ENCODE measurements at places on chromosomes 2 and 18.

DNA sequence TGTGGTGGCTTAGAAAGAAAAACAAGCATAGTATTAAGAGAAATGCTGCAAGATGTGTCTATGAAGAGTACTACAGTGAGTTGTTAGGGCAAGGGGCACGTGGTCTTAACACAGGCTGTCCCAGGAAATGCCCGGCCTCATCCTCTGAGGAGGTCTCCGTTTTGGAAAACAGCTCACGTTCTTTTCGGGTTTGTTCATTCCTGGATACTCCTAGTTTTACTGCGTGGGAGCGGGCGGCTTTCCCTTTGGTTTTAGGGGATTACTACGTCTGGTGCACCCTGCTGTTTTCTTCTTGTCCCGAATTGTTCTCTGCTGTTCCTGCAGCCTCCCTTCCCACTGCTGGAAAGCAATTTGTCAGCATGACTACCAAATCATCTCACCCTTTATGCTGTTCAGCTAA lies 55.5 kb upstream of the RAB6D start:
- DNase-seq: no peak

DNA sequence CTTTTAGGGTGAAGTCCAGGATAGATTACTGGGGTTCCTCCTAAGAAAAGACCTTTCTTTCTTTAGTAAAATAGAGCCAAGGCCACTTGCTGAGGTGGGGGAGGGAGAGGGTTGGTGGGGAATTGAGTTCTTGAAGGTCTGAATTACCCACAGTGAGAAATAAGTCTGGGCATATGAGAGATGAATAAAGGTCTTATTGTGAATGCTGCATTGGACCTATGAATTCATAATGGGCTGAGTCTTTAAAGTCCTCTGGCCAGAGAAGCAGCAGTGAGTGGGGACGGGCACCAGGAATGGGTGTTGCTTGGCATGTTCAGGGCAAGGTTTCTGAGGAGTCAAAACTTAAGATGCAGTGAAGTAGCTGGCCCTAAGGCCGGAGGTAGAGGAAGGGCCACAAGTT lies 10.5 kb downstream of the MAPRE3 start:
- DNase-seq: no peak

DNA sequence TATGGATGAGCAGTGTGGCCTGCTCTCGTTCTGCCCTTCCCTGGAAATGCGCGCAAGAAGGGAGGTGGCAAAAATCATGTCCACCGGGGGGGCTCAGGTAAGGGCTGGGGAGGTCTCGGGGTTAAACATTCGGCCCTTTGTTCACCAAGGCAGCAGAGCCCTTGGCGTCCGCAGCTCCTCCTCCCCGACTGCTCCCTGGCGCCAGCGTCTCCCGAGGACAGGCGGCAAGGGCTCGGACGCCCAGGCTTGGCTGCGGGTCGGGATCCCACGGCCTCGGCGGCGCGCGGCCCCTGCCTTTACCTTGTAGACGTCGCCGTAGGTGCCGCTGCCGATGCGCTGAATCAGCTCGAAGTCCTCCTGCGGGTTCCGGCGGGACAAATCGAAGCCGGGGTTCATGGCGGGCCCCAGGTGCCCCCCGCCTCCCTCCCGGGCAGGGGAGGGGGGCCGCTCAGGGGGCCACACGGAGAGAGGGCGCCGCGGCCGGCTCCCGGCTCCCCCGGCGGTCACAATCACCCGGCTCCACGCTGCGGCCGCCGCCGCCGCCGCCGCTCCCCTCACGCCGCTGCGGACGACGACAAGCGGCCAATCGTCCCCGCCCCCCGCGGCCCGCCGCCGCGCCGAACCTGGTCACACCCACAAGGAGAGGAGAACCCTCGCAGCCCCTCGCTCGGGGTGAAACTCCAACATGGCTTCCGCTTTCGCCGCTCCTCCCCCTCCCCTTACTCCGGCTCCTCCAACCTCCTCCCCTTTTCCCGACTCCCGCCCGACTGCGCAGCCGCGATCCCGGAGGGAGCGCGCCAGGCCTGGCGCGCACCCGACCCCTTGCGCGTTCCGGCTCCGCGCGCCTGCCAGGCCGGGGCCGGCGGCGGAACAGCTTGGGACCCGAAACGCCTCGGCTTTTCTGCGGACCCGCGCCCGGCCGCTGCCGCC lies at the start of gene MAP4K3:
MAP4K3 (minus strand) TSS at position 694 of the 930 bp plus-strand sequence; CDS start at position 396, 298 bp downstream.
- DNase-seq: peak; percentile 97

- no peak for DNase-seq
These were observed 12.9 kb downstream of the IL36B start for GRCh38 chr2:113039719-113040118.

DNA sequence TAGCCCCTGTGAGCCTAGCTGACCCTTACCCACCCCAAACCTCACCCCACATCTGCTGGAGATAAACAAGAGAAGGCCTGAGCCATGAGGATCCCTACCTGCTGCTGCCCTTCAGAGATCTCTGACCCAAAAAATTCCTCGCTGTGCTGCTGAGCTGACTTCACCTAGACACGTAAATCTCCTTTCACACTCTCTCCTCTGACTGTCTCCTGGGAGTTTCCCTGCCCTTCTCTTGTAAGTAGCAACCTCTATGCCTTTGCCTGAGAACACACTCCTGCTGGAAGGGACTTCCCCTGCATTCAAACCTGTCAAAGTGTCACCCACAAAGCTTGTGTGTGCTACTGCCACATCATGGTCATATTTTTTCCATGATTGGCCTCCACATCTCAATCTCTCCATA lies 134.2 kb upstream of the NOL4 start:
- DNase-seq: no peak

GRCh38 chr18:79405781-79406575 lies 10.2 kb downstream of the NFATC1 start:
- no peak for DNase-seq

GRCh38 chr18:54386043-54386442 lies 28.3 kb downstream of the C18orf54 start:
- no peak for DNase-seq

GRCh38 chr2:25322312-25322711 lies 19.4 kb downstream of the DNMT3A start:
- DNase-seq: no peak

DNA sequence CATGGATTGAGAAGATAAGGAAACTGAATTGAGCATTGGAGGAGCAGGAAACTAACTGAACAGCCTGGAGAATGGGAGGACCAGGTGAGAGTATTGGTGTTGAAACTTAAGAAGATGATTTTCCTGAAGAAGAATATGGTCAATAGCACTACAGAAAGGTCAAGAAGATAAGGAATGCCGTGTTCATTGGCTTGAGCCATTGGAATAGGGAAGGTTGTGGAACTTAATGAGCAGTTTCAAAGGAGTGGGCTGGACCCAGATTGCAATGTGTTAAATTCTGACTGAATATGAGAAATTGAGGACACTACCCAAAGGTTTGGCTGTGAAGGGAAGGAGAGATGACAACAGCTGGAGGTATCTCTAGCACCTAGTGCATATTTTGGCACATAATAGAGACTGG lies 19.0 kb downstream of the KCMF1 start:
- DNase-seq: no peak

DNA sequence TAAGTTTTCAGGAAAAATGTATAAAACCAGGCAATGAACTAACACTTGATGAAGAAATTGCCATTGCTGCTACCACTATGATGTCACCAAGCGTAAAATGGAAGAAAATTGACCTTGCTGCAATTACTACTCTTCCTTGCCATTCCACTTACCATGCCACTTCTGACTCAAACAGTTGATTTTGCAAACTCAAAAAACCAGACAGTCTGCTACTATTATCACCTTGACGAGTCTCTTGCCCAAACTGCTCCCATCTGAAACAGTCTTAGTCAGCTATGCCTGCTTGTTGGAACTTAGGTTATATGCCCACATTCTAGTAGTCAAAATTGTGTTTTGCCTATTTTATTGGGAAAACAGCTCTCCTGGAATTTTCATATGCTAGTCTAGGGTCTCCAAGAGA lies 71.9 kb upstream of the SLC9A2 start:
- no peak for DNase-seq

- no peak for DNase-seq
These were observed 165.4 kb upstream of the SPOPL start for GRCh38 chr2:138336146-138336545.

DNA sequence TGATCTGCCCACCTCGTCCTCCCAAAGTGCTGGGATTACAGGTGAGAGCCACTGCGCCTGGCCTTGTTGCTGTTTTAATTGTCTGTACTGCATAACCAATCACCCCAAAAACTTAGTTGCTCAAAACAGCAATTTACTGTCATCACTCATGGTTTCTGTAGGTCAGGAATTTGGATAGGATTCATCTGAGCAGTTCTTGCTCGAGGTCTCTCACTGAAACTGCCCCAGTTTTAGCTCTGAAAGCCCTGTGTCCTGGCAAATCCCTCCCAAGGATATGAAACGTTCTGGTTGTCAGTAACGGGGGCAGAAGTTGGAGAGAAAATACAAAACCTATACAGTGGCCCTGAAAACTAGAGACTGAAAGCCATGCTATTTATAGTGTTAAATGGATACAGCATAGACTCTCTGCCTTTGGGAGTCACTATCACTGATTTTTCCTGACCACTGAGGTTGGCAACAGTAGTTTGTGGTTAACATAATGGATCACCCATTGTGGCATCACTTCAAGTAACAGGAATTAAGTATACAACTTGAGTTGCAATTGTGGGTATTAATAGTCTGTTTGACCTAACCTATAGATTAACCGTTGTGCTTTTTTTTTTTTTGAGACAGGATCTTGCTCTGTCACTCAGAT lies 27.2 kb upstream of the ERICH2 start:
- DNase-seq: peak; percentile 55

DNA sequence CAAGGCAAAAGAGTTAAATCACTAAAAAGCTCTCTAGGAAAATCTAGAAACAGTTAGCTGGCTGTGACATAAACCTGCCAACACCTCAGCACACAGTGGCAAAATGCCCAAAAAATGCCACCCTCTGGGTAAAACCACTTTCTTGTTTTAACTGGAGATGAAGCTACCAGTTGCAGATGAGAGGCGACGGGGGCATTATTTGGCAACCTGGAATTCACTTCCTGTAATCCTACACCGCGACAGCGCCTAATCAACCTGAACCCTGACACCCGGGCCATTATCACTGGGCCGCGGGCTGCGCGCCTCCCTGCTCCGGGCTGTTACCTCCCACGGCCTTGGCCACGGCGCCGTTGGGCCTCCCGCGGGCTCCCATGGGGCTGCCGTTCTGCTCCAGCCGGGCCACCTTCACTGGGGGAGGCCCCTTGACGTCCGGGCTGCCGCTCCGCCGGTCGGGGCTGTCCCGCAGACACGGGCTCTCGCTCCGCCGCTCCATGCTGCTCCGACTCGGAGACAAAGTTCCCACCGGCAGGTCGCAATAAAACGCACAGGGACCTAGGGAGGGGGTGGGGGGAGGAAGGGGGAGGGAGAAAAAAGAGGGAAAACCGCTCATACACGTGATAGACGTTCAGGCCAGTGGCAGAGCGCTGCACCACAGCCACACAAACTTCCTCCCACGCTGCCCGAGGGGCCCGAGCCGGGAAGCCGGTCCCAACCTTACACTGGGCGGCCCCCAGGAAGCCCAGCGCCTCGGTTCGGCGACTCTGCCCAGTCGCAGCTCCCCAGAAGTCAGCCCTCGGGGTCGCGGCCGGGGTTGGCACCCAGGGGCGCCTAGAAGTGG lies 2.0 kb downstream of the SATB2 start:
- peak; percentile 78 for DNase-seq

DNA sequence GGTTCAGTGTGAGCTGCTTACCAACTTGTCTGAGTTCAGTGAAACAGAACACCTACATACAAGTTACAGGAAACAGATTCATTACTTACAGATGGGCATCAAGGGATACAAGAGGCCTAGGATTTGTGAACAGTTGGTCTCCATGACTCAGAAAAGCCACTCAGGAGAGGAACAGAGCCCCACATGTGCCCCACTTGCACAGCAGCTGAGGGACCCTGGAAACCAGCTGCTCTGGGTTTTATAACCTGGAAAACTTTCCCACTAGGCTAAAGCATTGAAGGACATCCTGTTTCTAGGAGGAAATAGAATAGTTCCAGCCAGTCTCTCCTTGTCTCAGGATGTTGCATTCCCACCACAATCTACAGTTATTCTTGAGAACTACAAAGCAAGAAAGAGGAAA lies 530.0 kb downstream of the ZNF804A start:
- no peak for DNase-seq

DNA sequence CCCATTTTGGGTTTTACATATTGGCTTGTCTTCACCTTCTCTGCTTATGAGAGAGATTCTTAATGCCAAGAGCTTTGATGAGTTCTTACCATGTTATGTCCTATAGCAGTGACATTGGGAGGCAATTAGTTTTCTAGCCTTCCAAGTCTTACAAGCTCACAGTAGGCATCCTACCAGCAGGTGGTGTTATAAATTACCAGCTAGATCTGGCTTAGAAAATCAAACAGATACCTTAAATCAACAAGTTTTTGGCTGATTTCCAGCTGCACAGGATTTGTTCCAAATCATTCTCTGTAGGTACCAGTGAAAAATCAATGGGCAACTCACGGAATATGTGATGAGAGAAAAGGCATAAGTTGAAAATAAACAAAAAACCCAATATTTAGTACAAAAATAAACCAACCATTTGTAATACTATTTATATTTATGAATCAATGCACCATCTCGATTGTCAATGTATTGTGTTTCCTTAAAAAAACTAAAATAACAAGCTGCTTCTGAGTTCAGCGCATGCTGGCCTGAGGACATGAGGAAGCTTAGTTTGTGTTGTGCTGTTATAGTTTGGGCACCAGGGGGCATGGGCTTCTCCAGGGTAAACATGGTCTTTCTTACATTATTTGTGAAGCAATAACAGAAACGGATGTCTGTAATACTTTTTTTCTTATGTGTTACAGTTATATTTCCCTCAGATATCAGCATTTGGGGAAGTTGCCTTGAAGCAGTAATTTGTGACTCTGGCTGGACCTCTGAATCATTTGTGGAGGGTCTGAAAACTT lies 34.1 kb upstream of the NXPH2 start:
- DNase-seq: peak; percentile 18

DNA sequence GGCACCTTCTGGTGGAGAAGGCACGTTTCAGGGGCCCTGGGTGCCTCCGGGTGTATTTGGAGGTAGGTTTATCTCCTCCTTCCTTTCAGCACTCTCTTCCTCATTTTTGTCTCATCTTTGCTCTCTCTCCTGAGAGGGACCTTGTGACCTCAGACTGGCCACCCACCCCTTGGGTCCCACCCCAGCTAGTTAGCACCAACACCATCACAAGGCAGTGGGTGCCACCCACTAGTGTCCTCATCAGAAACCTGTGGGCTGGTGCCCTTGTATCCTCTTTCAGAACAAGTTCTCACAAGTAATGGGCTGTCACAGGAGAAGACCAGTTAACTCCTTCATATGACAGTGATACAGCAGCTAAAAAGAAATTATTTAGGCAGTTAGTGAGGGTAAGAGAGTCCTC lies 196.4 kb downstream of the UXS1 start:
- no peak for DNase-seq

DNA sequence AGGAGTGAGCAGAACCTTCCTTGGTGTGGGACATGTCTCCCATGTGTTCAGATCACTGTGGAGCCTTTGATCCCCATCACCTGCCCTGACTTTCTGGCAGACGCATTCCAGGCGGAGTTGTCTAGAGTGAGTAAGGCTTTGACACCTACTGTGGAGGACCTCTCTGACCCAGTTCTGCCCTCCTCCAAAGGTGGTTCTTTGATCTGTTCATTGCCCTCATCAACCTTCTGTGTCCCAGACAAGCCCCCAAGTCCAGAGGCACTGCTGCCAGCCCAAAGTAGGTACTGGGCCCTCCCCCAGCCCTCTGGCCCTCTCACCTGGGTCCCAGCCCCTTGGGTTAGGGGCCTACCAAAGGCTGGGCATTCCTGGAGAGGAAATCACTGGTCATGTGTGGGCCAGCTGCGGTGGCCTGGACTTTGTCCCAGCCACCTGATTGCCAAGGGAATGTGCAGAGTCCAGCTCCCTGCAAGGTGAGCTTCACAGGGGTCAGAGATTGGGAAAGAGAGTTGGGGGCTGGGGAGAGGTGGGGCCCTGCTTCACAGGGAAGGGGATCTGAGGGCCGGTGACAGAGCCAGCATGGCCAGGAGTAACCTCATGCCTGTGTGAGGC lies 12.1 kb upstream of the FAHD2A start:
- DNase-seq: no peak
